ENCODE measurements at places on chromosomes 16 and 17.
A peak's percentile ranks its signal among the peaks of the same experiment; 100 is the strongest.

DNA sequence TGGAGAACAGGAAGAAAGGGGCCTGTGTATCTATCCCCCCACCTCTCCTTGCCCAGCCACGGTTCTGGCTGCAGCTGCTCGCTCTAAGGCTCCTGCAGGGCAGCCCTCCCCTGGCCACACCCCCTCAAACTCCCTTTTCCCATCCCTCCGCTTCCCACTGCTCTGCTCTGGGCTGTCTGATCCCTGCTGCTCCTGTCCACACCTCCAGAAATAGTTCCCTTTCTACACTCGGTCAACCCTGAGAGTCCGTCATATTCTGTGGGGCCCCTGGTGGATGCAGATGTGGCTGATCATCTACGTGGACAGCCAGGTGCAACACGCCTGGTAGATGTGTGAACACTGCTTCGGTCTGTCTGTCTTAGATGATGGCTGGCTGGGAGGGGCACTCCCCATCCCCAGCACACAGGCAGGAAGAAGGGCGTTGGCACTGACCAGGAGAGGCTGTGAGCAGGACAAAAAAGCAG, 19.3 kb upstream of the KRT19 start:
- DNase-seq: no peak

GRCh38 chr16:14641926-14642325, 9.2 kb downstream of the BFAR start:
- no peak for DNase-seq

- peak; percentile 71 for DNase-seq
Observed at GRCh38 chr16:85935974-85936760, 37.2 kb downstream of the IRF8 start.

DNA sequence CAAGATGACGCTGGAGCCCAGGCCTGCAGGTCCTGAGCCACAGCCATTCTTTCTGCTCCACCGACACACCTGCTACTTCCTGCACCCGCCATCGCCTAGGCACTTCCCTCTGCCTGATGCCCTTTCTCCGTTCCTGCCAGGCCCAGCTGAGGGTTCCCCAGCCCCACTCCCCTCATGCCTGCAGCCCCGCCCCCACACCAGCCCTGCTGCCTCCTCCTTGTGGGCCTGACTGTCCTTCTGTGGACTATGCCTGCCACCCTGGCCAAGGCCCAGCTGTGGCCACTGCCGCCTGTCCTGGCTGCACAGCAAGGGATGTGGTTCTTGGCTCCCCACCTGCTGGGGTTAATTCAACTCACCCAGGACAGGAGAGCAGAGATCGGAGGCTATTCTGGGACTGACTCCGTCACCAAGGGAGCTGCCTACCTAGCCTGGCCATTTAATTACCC, 7.5 kb downstream of the NATD1 start:
- no peak for DNase-seq

DNA sequence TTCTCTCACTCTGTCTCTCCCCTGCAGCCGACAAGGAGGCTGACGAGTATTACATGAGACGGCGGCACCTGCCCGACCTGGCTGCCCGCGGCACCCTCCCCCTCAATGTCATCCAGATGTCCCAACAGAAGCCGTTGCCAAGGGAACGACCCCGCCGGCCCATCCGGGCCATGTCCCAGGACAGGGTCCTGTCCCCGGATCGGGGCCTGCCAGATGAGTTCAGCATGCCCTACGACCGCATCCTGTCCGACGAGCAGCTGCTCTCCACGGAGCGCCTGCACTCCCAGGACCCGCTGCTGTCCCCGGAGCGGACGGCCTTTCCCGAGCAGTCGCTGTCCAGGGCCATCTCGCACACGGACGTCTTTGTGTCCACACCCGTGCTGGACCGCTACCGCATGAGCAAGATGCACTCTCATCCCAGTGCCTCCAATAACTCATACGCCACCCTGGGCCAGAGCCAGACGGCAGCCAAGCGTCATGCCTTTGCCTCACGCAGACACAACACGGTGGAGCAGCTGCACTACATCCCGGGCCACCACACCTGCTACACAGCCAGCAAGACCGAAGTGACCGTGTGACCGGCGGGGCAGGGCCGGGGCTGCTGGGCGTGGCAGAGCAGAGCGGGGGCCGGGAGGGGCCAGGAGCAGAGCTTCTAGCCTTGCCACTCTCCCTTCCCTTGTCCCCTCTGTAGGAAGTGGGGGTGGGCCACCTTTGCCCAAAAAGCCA, 40.4 kb upstream of the DNAH9 start:
- no peak for DNase-seq

DNA sequence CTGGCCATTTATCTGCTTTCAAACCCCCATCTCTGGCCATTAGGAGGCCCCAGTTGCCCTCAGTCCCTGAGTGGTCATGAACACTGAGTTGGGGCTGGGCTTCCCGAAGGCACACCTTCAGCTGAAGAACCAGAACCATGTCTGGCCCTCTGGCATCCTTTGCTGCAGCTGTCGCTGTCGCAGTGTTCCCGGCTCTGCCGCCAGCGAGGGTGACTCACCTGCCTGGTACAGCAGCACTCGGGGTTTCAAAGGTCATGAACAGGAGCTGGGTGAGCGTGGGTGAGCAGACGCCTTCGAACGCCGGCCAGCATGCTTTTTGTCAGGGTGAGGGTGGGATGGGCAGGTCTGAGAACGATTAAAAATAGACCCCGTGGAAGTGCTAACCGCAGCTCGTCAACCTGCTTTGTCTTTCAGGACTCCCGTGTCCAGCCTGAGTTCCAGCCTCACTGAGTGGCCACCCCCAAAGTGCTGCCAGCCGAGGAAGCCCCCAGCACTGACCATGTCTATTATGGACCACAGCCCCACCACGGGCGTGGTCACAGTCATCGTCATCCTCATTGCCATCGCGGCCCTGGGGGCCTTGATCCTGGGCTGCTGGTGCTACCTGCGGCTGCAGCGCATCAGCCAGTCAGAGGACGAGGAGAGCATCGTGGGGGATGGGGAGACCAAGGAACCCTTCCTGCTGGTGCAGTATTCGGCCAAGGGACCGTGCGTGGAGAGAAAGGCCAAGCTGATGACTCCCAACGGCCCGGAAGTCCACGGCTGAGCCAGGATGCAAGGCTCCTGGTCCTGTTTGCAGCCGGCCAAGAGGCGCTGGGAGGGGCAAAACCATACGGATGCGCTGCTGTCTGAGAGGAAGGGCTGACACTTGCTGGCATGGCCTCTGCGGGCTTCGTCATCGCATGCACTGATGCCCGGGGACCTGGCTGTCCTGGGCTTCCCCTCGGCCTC, 7.6 kb downstream of the SNN start:
- DNase-seq: peak; percentile 57

GRCh38 chr16:14462811-14463210, 167.2 kb downstream of the PARN start:
- DNase-seq: no peak

- DNase-seq: no peak
Observed at GRCh38 chr17:56125830-56126819, 27.1 kb upstream of the ANKFN1 start.

GRCh38 chr16:65041667-65042066, 80.2 kb downstream of the CDH11 start:
- no peak for DNase-seq

- peak; percentile 45 for DNase-seq
Observed at GRCh38 chr16:68289621-68290329, 21.0 kb downstream of the SLC7A6OS start.

DNA sequence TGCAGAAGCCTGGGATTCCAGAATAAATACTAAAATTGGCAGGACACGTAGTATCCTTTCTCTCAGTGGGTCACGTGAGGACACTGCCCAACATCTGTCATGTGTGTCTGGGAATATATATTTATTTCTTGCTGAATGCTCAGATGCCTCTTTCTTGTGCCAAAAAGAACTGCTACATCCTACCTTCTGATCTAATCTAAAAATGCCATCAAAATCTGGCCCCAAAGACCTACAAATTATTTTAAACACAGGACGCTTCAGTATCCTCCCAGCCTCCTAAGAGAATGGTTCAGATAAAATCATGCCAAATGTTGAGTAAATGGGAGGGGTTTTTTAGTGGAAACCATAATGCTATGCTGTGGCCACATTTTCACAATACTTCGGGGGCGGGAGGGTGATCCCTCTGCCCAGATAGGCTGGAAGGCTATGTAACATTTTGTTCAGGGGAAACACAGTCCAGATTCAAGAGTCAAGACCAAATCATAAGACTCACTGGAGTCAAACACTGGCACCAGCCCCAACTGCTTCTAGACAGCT, 22.9 kb upstream of the CORO6 start:
- no peak for DNase-seq

GRCh38 chr17:13024526-13025257, 6.9 kb upstream of the ELAC2 start:
- peak; percentile 64 for DNase-seq

DNA sequence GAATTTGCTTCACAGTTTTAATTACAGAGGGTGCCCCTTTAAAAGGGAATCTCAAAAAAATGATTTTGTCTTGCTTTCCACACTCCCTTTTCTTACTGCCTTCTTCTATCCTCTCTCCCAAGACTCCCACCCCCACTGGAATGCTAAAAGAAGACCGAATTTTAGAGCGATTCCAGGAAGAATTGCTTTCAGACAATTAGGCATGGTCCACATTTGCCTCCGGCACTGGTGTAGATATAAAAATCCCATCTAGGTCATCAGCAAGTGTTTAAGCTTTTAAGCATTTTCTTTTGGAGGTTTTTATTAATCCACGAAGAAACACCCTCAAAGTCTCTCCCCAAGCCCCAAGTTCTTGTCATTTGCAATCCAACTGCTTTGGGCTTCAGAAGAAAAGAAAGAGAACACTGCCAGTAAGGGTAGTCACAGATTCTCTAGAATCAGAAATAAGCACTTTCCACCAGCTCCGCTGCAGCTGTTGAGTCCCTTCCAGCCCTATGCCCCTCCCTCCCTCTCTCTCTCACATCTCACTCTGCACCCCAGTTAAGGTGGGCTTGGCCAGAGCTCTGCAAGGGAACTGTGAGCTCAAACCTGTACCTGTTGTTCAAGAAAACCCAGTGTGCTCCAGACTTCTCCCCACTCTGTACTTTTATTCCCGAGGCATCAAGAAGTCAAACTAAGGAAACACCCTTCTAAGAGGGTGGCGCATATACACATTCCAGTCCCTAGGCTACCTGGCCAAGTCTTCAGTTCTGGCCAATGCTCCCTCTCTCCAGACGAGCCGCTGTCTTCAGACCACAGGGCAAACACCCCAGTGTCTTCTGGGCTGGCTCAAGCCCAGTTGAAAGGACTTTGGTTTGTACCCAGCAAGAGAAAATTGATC, 170.2 kb downstream of the RGS9 start:
- no peak for DNase-seq

GRCh38 chr17:70855401-70856054, 686.2 kb downstream of the KCNJ2 start:
- no peak for DNase-seq
